Motor neuron (in vitro differentiated cells): ENCODE measurements at places on chromosomes 4 and X. TPM values are rescaled to one million over a fixed set of nuclear protein-coding genes. Genes with fewer than 3 reads are reported as not detected.
A peak's percentile ranks its signal among the peaks of the same experiment; 100 is the strongest.

- no peak for ATAC-seq
Observed at GRCh38 chr4:39526765-39527295, 409 bp downstream of the UGDH start.

GRCh38 chr4:73070074-73070390 lies 516 bp upstream of the COX18 start:
- ATAC-seq = peak; percentile 5

- ATAC-seq = no peak
Observed at GRCh38 chr4:109826719-109827118, 1.1 kb upstream of the RRH start.

GRCh38 chr4:119394826-119395225 lies 72.9 kb upstream of the FABP2 start:
- ATAC-seq = no peak

- ATAC-seq = no peak
Observed at GRCh38 chr4:150814873-150815272, 200.2 kb downstream of the LRBA start.

DNA sequence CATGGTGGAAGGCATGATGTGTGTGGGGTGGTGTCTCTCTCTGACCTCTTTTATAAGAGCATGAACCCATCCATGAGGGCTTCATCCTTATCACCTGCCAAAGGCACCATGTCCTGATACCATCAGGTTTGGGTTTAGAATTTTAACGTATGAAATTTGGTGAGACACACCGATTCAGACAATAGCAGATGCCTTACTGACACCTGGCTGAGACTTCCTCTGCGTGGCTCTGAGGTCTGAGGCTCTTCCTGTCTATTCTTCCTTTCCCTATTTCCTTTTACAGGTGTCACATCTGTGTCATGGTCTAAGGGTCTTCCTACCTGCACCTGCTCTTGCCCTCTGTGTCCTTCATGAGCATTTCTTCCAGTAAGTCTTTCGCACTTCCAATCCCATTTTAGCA lies 320.7 kb upstream of the CLNK start:
- no peak for ATAC-seq

DNA sequence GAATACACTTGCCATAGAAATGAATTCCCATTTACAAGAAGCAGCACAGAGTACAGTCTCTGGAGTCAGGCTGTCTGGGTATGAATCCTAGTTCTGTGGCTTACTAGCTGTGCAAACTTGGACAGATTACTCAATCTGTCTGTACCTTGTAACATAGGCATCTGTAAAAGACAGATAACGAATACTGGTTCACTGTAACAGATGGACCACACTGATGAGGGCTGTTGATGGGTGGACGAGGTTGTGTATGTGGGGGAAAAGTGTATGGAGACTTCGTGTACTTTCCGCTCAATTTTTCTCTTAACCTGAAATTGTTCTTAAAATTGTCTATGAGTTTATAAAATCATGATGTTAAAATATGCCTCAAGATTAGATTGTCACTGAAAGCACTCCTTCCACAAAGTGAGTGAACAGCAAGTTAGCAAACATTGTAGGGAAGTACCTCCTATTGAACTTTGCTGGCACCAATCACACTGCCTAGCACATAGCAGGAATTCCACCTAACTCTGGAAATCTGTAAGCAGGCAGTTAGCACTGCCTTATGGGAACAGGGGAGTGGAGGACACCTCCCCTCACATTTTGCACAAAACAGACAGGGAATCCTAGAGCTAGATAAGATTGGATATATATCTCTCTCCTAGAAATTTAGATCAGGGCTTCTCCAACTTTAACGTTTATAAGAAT lies 6.5 kb upstream of the EXOSC9 start:
- ATAC-seq = no peak

GRCh38 chr4:109944591-109944990 lies 31.9 kb downstream of the EGF start:
- no peak for ATAC-seq

The PITX2 gene
- 0.21 TPM in 1 of 2 replicates, not detected in the other for total RNA-seq

The TBX22 gene
- total RNA-seq = not detected in 2 replicates

The DRD5 gene
- 0.06 TPM in 1 of 2 replicates, not detected in the other for total RNA-seq

The CT45A10 gene
- not detected in 2 replicates for total RNA-seq

The S100G gene
- not detected in 2 replicates for total RNA-seq

The ZMAT1 gene
- 12.7 and 13.3 TPM in 2 replicates for total RNA-seq
